Skeletal muscle tissue (tissue), 5 donors: ENCODE measurements at places on chromosomes 6 and 20. TPM values are rescaled to one million over a fixed set of nuclear protein-coding genes. Genes with fewer than 3 reads are reported as not detected.

The SNTA1 gene
- total RNA-seq = 36.5 TPM

The ABHD16A gene
- total RNA-seq = 50.1 TPM

The FHL5 gene
- total RNA-seq = 2.1 TPM

The THBD gene
- total RNA-seq = 6.8 TPM

The HLA-DRA gene
- total RNA-seq = 54.3 TPM

The APOM gene
- total RNA-seq = 1.0 TPM

The TREM1 gene
- under 0.01 TPM for total RNA-seq

The SMOC2 gene
- total RNA-seq = 26.6 TPM

The DNAH8 gene
- total RNA-seq = 14.6 TPM

The NRSN1 gene
- total RNA-seq = not detected

The LTB gene
- 2.1 TPM for total RNA-seq

The CCN5 gene
- not detected for total RNA-seq

The BTBD9 gene
- 17.2 TPM for total RNA-seq

The DUSP15 gene
- 2.1 TPM for total RNA-seq

The BPIFB1 gene
- total RNA-seq = not detected

The SIRPA gene
- 8.9 TPM for total RNA-seq

The COL21A1 gene
- 91.3 TPM for total RNA-seq

The LTA gene
- not detected for total RNA-seq

The MOG gene
- not detected for total RNA-seq

The AVP gene
- total RNA-seq = not detected

The CYP39A1 gene
- total RNA-seq = 6.3 TPM

The SCGN gene
- 1.0 TPM for total RNA-seq

The FANCE gene
- total RNA-seq = 21.9 TPM

The MED23 gene
- 35.0 TPM for total RNA-seq

The MYO6 gene
- total RNA-seq = 3.7 TPM

The SNAP91 gene
- 2.1 TPM for total RNA-seq

The MRPS10 gene
- 45.9 TPM for total RNA-seq

The CTAGE9 gene
- total RNA-seq = not detected

The TMEM217 gene
- total RNA-seq = under 0.01 TPM

The DUSP22 gene
- total RNA-seq = 17.7 TPM

The SDHAF4 gene
- total RNA-seq = 11.0 TPM

The LAMP5 gene
- total RNA-seq = 1.6 TPM

The PLN gene
- total RNA-seq = 18.3 TPM

The PAX1 gene
- under 0.01 TPM for total RNA-seq

The DOK5 gene
- total RNA-seq = 31.3 TPM

The OPRM1 gene
- total RNA-seq = not detected

The LRRC73 gene
- 0.52 TPM for total RNA-seq

The GPRC6A gene
- total RNA-seq = not detected

The EFHC1 gene
- total RNA-seq = 14.1 TPM

The SOX18 gene
- 3.7 TPM for total RNA-seq

The ADGRF4 gene
- not detected for total RNA-seq

The SLC12A5 gene
- not detected for total RNA-seq

The ELOVL4 gene
- 2.1 TPM for total RNA-seq

The NFATC2 gene
- total RNA-seq = 3.1 TPM

The MROH8 gene
- total RNA-seq = 1.0 TPM

The CST3 gene
- total RNA-seq = 50.1 TPM

The WFDC5 gene
- not detected for total RNA-seq

The AURKA gene
- 9.4 TPM for total RNA-seq

The OXT gene
- total RNA-seq = not detected

The HLA-DPA1 gene
- 14.6 TPM for total RNA-seq

The ME1 gene
- total RNA-seq = 2.6 TPM

The GATA5 gene
- total RNA-seq = 0.52 TPM

The HRH3 gene
- total RNA-seq = 0.52 TPM

The RNGTT gene
- 19.3 TPM for total RNA-seq
